ENCODE measurements at places on chromosomes 5 and 9.

- DNase-seq: no peak
These were observed 61.0 kb upstream of the NEK6 start for GRCh38 chr9:124196814-124197176.

GRCh38 chr9:12539580-12539975 is 153.6 kb upstream of the TYRP1 start:
- DNase-seq: no peak

- DNase-seq: peak; percentile 29
These were observed 153.9 kb downstream of the CDH9 start for GRCh38 chr5:26884481-26884880.

GRCh38 chr9:109815366-109815947 is 35.5 kb downstream of the PALM2AKAP2 start:
- no peak for DNase-seq

- DNase-seq: no peak
These were observed 169.2 kb downstream of the RAB3C start for GRCh38 chr5:58752104-58752503.

- DNase-seq: no peak
These were observed 496.9 kb downstream of the AGTPBP1 start for GRCh38 chr9:85244856-85245255.

- DNase-seq: no peak
These were observed 288.9 kb upstream of the CDH18 start for GRCh38 chr5:20276959-20277263.

GRCh38 chr9:134037641-134038040 is 12.4 kb downstream of the BRD3OS start:
- no peak for DNase-seq

DNA sequence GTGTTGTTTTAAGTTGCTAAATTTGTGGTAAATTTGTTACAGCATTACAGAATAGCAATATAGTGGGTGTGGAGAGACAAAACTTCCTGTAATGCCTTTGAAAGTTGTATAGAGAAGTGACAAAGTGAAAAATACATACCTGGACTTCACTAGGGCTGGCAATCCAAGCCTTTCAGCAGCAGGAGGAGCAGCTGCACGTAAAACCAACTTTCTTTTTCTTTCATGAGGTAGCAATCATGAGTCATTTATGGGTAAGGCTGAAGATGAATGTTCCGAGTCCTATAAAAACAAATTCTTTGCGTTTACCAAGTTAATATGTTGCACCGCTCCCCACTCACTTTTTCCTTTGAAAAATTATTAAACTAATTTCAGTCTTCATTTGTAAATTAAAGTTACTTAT is 1138.2 kb downstream of the TAF11L14 start:
- no peak for DNase-seq

GRCh38 chr5:24642022-24642421 is 2.8 kb downstream of the CDH10 start:
- peak; percentile 53 for DNase-seq

DNA sequence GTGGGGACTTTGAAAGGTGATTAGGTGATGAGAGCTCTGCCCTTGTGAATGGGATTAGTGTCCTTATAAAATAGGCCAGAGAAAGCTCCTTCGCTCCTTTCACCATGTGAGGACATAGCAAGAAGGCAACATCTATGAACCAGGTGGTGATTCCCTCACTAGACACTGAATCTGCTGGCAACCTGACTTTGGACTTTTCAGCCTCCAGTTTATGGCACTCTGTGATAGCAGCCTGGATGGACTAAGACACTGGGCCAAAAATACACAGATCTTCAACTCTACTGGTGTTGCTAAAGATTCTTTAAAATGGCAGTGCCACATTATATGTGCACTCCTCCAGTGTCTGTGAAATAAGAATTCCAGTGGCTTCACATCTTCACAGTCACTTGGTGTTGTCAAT is 41.2 kb upstream of the COL15A1 start:
- DNase-seq: no peak

DNA sequence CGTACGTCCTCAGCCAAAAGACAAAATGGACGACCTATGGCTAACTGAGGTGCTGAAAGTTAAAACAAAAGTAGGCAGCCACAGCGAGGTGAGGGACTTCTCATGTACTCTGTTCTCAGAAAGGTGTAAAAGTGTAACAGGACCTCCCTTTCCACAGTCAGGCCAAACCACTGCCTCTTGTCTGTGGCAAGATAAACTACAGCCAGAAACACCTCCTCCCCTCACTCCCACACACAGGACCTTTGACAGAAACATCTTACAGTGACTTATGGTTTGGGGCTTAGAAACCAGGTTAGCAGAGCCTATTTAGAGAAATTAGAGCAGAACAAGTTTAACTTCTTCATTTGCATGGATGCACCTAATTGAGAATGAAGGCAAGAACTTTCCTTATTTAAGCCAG is 499.1 kb upstream of the GRIN3A start:
- DNase-seq: no peak

GRCh38 chr5:158373608-158374395 is 514.9 kb upstream of the CLINT1 start:
- no peak for DNase-seq

DNA sequence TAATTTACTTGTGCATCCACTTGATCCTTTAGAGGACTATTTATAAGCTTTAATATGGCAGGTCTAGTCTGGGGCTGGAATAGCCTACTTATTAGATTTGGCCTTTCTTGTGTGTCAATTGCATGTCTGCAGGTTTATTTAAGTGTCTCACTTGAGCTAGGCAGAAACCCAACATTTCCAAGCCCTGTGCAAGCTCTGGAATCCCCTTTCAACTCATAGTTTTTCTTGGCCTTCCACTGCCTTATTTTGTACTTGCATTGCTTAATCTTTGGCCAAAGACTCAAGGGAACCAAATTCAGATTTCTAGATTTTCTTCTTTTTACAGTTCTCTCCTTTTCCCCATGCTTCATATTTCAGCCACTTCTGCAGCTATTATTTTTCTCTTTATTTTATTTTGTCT is 102.4 kb upstream of the RFX3 start:
- DNase-seq: no peak

DNA sequence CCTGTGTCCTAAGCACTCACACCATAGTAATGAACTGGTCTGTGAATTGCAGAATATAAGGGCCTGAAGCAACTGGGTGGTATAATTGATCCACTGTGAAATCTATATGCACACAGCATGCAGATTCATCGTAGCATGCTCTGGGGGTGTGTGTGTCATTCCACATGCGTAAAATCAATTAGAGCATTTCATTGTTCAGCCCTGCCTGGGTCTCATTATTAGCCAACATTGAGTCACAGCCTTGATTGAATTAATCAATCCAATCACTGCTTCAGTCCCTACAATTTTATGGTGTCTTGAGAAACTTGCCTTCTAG is 248.0 kb downstream of the ADAMTSL1 start:
- no peak for DNase-seq

DNA sequence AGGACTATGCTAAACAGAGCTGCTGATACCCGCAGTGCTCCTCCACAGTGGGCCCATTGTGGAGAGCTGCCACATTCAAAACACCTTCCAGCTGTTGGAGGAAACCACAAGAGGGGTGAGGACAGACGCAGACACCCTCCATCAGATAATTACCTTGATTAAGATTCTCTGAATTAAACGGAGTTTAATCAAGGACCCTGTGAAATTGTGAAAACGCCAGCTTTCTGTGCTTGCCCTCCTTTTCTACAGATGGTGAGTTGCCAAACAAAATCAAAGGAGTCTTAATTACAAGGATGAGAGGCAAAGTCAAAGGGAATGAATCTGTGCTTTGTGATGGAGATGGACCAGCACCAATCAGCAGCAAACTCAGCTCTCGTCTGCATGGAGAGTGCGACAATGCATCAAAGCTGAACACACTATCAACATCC is 596.1 kb downstream of the ELAVL2 start:
- DNase-seq: no peak

DNA sequence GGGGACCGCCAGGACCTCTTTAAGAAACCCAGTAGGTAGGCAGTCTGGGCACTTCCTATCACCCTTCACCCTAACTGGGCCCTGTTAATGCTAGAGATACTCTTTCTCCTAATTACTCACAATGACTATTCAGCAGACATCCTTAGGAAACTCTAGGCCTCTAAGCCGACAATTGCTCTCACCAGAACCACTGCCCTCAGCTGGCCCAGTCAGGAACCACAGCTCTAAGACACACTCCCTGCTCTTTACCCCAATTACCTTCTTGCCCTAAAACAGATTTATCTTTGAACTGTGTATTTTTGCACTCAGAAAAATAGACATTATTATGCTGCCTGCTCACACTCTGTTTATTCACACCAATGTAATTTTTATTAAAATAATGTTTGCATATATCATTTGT is 432.6 kb upstream of the SLC30A5 start:
- no peak for DNase-seq

- DNase-seq: no peak
These were observed 3.2 kb downstream of the UAP1L1 start for GRCh38 chr9:137080260-137081122.

- DNase-seq: no peak
These were observed 77.7 kb upstream of the SPEF2 start for GRCh38 chr5:35540002-35540401.

DNA sequence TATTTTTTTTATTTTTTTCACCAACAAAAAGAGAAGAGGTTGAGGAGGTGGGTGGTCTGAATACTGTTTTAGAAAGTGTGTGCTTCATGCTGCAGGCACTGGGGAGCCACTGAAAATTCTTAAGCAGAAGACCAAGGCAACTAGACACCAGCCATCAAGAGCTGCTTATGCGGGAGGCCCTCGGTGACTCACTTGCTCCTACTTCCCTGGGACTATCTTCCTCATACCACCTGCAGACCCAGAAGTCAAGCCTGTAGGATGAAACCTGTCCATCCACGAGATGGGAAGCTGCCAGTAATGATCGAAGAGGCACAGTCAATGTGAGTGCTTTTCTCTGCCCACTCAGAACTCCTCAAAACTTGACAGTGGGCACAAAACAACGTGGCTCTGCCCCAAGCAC is 125.8 kb upstream of the SLC44A1 start:
- no peak for DNase-seq

DNA sequence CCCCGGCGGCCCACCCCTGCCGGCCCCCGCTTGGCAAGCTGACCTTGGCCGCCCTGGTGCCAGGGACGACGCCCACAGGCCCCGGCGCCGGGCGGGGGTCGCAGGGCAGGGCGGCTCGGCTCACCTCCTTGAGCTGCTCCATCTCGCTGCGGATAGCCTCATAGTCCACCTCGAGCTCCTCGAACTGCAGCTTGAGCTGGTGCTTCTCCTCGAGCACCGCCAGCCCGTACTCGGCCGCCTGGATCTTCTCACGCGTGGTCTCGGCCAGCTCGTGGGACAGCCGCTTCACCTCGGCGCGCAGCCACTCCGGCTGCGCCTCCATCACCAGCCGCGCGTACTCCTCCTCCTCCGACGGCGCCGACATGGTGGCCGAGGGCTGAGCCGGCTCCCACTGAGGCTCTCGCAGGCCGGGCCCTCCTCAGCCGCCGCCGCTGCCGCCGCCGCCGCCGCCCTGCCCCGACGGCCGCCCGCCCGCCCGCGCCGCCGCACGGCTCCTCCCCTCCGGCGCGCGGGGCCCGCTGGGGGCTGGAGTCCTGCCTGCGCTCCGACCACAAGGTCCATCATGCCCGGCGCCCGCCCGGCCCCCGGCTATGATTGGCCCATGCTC is at the start of gene BICD2:
TSS of gene BICD2 (minus strand) at position 453 of the 607 bp plus-strand sequence. CDS start at position 364, 89 bp downstream.
- no peak for DNase-seq

DNA sequence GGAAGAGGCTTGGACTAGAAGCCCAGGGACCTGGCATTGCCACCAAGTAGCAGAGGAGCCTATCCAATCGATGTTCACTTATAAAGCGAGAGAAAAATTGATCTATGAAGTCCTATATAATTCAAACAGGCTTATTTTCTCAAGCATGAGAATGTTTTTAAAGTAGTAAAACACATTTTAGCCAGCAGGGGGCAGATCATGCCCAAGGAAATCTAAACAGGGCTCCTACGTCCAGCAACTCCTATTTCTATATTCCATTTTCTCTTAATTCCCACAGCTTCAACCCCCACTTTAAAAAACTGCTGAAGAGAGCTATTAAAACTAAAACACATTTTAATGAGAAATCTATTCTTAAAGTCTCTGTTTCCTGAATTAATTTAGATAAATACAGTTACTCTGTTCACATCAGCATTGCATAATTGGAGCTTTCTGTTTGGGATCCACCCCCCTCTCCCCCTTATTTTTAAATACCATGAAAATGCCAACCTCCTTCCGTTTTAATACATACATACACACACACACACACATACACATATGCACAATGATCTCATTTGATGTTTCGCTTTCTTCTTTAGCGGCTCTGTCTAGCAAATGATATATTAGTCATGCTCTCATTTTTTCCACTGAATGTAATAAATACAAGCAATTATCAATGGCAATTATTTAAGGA is 144.9 kb downstream of the MYO10 start:
- DNase-seq: peak; percentile 54

DNA sequence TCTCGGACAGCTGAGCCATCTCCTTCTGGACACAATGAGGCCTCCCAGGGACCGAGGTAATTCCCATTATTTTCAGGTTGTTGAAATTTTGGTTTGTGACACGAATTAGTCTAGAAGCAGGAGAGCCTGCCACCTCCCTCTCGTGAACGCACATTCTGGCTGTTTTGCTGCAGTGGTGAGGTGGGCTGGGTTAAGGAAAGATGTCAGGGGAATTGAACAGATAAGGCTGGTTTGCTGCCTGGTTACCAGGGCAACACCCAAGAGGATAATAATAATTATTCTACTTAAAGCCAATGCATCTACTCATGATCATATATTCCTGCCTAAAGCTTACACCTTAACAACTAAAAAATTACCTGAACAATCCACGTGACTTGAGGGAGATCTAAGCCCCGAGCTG is 38.1 kb downstream of the DDX31 start:
- DNase-seq: no peak

- DNase-seq: no peak
These were observed 70.1 kb downstream of the GNAQ start for GRCh38 chr9:77961541-77961940.

GRCh38 chr9:120490888-120491595 is 88.9 kb downstream of the CDK5RAP2 start:
- no peak for DNase-seq

Measured in NCI-H446 treated with DMSO at 0.1 percent for 48 hours (cell line).